ENCODE measurements at places on chromosomes 3 and 15.

- DNase-seq = no peak
These were observed 9.5 kb downstream of the SOX2 start for GRCh38 chr3:181721046-181721875.

GRCh38 chr3:194277104-194277785, 73.9 kb downstream of the CPN2 start:
- DNase-seq = no peak

DNA sequence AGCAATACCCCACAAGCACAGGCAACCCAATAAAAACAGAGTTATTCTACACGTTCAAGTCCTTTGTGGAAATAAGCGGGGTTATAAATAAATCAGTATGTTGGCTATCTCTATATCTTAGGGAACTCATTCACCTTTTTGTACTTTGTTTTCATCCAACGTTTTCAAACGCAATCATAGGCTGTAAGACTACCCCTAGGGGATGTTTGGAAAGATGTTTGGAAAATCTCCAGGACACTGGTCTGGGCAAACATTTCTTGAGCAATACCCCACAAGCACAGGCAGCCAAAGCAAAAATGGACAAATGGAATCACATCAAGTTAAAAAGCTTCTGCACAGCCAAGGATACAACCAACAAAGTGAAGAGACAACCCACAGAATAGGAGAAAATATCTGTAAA, 70.1 kb downstream of the CLDN11 start:
- DNase-seq = no peak

DNA sequence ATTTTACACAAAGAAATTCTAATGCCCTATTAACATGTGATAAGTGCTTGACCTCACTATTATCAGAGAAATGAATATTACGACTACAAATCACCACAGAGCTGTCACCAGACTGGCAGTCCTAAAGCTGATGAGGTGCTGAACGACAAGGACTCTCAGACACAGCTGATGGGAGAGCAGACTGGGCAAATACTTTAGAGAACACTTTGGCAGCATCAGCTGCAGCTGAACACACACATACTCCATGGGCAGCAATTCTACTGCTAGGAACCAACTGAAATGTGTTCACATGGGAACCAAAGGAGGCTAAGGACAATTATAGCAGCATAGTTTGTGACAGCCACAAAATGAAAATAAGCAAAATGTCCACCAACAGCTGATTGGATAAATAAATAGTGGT, 45.5 kb downstream of the SUSD5 start:
- DNase-seq = no peak

- no peak for DNase-seq
These were observed 219.3 kb downstream of the SLC9A9 start for GRCh38 chr3:143628971-143629370.

GRCh38 chr3:126570103-126570541, 11.4 kb upstream of the C3orf22 start:
- no peak for DNase-seq

GRCh38 chr3:129650256-129650872, 43.9 kb upstream of the PLXND1 start:
- peak; percentile 13 for DNase-seq

DNA sequence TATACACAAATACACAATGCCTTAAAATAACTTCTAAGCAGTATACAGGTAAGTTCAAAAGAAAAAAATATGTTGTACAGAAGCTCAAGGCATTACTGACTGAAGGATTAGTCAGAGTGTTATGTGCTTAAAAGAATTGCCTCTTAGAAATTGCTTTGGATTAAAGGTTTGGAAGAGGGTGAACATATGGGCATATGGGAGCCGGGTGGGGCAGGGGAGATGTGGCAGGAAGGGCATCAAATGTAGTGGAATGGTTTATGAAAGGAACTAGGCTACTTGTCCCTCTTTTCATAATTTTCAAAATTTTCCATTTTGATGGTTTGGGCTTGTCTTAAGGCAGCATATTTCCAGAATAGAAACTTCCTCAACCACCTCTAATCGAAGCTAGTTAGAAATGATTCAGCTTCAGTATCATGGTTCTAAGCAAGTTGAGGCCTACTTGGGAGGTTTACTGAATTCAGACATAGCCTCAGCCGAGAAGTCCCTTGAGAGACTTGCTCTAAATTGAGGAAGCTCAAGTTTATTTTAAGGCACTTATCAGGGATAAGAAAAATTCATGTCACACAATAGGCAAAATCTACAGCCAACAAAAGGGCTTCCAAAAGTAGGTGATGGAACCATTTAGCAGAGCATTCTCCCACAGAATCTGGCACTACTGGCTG, 10.1 kb upstream of the GOLGB1 start:
- no peak for DNase-seq

DNA sequence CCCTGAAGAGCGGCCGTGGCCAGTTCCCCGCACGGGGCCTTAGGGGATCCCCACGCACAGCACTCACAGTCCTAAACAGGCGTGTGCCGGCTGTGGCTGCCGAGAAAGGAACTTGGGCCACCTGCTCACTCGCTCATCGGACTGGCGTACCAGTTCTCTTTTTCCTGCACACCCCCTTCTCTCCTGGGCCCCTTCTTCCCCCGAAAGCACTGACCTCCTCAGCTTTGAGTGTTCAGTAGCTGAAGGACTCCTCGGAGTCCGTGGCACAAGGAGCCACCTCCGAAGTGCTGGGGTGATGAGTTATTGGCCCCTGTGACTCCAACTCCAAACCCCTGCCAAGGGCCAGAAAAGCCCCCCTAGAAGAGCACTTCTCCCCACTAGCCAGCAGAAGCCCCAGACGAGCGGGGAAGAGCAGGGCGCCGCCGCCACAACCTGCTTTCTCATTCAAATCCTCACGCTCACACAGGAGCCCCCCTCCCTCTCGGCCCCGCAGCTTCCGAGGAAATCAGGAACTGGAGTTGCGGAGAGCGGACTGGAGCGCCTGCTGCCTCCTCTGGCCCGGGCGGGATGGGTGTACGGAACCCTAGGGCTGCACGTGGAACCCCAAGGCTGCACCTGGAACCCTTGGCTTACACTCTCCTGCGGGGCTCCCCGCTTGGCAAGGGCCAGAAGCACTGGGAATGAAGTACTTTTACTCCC, at the start of gene PLCH1:
Gene PLCH1, minus strand, starts transcription at position 446 of the 699 bp plus-strand sequence. CDS start 40,847 bp downstream, outside the sequence.
- peak; percentile 87 for DNase-seq

Data from NCI-H526 treated with DMSO at 0.1 percent for 48 hours (cell line).